ENCODE measurements at places on chromosomes 6 and 20. TPM values are rescaled to one million over a fixed set of nuclear protein-coding genes. Genes with fewer than 3 reads are reported as not detected.

DNA sequence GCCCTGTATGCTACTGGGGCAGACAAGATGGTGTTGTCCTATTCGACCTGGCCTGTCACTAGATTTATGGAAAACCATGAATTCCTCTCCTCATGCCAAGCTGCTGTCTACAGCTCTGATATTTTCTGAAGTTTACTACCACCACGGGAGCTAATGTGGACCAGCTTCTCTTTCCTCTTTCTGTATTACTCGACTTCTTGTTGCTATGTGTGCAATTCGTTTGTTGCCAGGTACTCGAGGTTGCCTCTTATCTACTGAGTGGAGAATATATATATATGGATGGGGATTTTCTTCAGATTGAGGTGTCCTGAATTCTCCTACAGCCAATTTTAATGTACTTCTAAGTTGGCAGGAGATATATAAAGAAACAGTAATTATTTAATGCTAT lies 34.7 kb downstream of the MAN1A1 start:
- DNase-seq: no peak

DNA sequence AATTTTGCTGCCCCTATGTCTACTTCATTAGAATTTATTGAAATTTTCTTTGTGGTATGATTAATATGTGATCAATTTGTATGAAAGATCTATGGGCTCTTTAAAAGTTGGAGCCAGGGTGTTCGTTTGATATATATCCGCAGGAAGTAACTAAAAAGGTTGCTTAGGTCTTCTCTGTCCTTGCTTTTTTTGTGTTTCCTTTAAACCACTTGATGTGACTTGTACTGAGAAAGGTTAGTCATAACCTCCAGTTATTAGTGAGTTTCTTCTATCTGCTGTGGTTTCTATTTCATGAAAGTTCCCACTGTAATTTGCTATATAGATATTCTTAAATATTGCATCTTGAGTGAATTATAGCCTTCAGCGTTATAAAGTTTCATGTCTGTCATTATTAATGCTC lies 585.3 kb upstream of the ARID1B start:
- no peak for DNase-seq

The TAP1 gene
- 39.4 TPM for total RNA-seq

GRCh38 chr6:144215932-144216667 lies 65.8 kb downstream of the STX11 start:
- DNase-seq: peak; percentile 95

The ADAM33 gene
- 39.8 TPM for total RNA-seq

- DNase-seq: no peak
These were observed 833.8 kb upstream of the CITED2 start for GRCh38 chr6:140208286-140208685.

- DNase-seq: no peak
These were observed 756 bp downstream of the MTG2 start for GRCh38 chr20:62183426-62184142.

The TNF gene
- total RNA-seq: 1.9 TPM

DNA sequence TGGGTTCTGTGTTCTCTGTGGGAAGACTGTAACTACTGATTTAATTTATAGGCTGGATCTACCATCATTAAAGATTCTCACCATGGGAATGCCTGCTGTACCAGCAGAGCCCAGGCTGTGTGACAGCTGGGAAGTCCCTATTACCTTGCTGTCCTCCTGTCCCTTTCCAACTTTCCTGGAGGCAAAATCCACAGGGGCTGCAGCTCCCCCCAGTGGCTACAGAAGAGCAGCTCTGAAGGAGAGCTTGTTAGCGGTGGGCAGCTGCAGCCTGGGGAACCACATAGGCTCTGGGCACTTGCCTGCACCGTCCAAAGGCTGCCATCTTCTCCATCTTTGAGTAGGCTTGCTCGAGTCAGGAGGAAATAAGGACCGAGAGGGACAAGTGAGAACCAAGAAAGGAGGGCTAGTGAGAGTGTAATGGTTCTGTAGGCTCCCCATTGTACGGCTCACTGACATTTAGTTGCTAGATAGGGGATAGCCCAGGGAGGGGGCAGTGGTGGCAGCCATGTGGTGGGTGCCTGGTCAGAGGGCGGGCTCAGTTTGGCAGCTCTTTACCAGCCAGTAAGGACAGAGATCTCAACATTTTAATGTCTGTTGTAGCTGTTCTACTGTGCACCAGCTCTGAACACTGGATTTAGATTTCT lies 155.1 kb upstream of the MLIP start:
- peak; percentile 72 for DNase-seq

The ZKSCAN8 gene
- total RNA-seq: 20.7 TPM

The BPIFA1 gene
- total RNA-seq: not detected

DNA sequence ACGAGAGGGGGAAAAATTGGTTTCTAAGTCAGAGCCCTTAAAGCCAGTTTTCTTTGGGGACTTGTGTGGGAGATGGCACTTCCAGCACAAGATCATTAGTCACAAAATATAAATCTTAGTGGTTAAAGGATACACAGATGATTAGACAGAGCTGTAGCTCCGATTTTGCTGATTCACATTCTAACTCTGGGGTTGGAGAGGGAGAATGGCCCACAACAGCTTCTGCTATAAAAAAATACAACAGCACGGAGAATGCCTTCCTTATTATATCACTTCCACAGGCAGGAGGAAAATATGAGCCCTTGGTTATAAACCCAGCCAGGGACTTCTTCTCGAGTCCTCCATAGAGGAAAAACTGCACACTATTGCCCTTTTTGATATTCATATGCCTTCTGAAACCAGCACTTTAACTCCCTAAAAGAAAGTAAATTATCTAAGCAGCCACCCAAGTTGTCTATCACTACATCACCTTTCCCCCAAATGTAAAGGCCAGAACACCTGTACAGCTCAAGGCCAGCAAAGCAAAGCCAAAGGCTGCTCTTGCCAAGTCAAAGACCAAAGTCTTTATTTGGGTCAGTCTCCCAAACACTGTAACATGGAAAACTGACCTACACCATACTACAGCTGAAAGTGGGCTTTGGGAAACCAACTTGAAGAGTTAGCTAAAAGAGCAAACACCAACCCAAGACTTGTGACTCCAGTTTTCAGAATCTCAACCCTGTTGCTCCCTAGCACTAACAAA lies 10.4 kb downstream of the MRPL14 start:
- DNase-seq: no peak

DNA sequence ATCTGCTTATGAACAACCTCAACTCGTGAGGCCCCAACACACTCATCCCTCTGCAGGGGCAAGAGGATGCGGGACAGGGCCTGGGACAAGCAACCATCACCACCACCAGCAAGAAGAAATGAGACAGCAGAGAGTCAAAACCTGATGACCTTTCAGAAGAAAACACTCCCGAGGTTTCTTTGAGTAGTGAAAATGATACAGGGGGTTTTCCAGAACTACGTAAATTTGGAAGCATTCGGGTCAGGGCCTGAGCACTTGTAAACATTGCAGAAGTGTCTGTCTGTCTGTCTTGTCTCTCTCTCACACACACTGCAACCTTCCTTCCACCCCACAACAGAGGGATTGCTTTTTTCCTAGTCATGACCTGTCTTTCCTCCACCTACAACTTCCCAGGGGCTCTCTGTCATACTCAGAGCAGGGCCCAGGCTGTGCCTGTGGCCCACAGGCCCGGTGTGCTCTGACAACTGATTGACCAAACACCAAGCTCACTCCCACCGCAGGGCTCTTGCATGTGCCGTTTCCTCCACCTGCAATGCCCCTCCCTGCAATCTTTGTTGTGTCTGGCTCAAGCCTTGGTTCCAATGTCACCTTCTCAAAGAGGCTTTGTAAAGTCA lies 90.9 kb downstream of the BMP7 start:
- DNase-seq: no peak

The POM121L2 gene
- total RNA-seq: not detected

The NKAIN4 gene
- not detected for total RNA-seq

The TUBB1 gene
- total RNA-seq: 2.1 TPM

GRCh38 chr20:44552950-44553908 lies 29.1 kb upstream of the PKIG start:
- no peak for DNase-seq

GRCh38 chr6:169324656-169325459 lies 71.2 kb upstream of the THBS2 start:
- DNase-seq: no peak

The COX4I2 gene
- 5.2 TPM for total RNA-seq

- no peak for DNase-seq
These were observed 125.9 kb upstream of the MLN start for GRCh38 chr6:33929575-33930288.

GRCh38 chr6:77463861-77464494 lies 687 bp upstream of the HTR1B start:
- DNase-seq: peak; percentile 82

GRCh38 chr20:52766645-52767435 lies 205.3 kb upstream of the TSHZ2 start:
- no peak for DNase-seq

Measured in aorta (tissue), 5 donors.